ENCODE measurements at places on chromosomes 6 and 20.

DNA sequence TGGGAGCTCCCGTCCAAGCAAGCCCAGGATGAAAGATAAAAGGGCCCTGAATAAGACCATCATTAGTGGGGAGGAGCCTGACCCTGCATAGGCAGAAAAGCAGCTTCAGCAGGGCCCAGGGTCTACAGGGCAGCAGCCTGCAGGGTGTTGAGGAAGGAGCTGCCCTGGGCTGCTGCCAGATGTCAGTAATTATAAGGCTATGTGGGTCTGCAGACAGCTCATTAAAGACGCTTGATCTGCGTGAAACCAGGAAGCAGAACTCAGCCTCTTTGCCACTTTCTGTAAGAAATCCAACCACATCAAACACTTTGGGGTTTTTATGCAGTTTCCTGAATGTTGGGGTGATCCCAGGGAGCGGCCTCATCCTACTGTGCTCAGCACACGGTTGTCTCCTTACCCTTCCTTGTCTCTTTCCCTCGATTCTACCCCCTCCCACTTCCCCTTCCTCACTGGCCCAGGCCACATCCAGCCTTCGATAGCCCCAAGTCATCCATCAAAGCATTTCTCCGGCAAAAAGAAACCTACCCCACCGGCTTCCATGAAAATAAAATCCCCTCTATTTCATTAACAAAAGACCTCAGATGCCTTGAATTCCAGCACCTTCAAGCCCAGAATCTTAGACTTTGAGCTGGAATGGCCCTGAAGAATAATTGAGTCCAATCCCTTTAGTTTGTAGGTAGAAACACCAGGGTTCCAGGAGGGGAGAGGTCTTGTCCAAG lies 1.0 kb upstream of the TGM6 start:
- no peak for DNase-seq

DNA sequence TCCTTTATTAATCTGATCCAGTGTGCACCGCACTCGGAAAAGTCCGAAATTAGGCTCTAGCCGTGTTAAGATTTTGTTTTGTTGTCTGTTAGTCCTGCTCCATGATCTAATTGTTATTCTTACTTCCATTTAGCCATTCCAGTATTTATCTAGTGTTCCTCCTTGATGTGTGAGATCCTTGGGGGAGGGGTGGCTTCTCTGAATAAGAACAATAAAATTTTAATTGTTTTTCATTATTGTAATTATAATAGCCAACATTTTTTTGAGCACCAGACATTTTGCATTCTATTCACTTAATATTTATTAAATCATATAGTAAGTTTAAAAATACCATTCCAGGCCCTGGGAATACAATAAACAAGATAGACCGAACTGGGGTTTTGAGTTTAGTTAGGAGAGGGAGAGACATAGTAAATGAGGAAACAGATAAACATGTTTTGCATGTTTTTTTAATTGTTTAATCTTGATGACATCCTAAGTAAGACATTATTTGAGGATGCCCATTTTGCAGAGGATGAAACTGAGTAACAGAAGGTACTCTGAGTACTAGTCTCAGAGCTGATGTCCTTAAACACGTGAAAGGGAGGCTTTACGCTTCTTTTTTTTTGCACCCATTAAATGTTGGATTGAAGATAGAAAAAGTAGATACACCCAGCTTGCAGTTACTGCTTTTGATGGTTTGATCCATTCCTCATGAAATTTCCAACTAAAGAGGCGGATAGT lies 1.2 kb downstream of the CBFA2T2 start:
- DNase-seq: no peak

DNA sequence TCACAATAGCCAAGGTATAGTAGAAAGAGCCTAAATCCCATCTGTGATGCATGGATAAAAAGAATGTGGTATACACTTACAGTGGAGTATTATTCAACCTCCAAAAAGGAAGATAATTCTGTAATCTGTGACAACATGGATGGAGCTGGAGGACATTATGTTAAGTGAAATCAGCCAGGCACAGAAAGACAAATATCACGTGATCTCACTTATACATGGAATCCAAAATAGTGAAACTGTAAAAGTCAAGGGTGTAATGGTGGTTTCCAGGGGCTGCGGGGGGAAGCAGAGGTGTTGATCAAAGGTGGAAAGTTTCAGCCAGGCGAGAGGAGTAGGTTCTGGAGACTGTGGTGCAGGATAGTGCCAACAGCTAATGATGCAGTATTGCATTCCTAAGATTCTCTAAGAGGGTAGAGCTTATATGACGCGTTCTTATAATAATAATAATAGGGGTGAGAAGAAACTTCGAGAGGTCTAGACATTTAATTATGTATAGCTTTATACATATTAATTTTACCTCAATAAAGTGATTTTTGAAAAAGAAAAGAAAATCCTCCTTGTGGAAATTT lies 246.1 kb downstream of the FOXA2 start:
- DNase-seq: no peak

DNA sequence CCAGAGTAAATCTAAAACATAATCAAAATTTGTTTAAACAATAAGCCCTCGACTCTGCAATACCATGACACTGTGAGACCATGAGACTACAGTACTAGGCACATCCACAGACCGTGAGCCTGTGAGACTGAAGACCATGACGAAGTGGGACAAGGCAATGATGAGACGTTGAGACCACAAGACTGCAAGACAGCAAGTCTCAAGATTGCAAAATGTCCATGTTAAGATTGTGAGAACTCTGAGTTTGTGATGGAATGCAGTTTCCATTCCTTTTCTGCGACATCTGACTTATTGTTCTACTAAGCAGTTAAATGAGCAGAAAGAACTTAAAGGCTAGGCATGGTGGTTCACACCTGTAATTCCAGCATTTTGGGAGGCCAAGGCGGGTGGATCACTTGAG lies 102.1 kb upstream of the PHACTR1 start:
- DNase-seq: no peak

All from stimulated activated naive B cell treated with anti-CD40 and anti-IgM and Interleukin-4, amounts not matched to agents 10 μg/mL and 1 μg/mL and 100 μg/mL, for 72 hours (primary cell).